ENCODE measurements at places on chromosomes 12 and 14.

DNA sequence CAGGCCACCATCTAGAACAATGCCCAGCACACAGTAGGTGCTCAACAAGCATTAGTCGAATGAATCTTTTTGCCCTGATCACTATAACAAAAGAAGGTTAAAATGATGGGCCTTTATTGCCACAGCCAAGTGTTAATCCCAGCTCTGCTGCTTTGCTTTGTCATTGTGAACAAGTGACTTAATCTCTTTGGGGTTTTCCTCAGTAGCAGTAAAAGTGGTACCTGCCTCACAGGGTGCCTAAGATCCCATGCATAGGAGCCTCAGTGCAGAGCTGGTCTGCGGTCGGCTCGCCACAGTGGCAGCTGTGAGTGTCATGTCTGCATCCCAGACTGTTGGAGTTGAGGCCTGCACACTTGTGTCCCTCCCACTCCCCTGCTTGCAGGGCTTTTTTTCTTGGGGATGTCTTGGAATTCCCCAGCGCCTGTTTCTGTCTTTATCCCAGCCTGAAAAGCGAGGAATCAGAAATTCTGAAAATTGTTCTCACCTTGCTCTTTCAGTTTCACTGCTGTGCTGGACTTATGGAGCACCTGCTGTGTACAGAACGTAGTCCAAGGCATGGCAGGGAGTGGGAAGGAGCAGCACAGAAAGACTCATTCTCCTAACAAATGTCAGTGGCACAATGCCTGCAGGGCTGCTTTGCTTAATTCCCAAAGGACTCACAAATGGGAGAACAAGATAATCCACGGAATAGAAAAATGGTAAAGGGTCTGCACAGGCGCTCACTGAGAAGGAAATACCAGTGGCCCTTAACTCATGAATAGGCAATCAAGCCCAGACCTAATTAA, 90.8 kb downstream of the EML1 start:
- DNase-seq: no peak

DNA sequence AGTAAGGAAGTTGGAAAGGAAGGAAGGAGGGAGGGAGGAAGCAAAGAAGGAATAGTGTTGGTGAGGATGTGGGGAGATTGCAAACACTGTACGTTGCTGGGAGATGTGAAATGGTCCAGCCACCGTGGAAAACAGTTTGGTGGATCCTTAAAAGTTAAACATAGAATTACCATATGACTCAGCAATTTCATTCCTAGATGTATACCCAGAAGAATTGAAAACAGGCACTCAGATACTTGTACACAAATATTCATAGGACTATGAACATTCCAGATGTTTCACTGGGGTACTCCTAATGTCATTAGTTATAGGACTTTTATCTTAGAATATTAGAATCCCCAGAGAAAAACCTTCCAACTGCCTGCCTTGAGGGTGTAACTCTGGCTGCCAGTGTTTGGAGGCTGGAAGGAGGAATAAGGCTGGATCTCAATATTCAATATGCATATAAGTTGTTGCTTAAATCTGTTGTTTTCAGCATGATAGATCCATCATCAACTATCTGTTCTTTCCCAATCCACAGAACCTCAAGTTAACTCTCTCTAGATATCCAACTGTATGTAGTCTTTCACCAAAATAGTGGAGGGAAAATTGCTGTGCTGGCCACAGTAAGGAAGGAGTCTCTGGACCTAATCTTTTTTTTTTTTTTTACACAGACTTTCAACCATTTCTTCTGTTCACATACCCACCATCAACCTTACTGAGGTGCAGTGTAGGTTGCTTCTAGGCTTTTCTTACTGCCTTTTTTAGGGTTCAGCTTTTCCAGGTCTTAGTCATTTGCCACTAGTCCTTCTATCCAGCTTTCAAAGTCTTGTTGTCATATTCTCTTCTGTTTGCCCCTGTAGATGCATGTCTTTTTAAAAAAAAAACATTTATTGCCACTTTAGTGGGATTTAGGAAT, 94.5 kb downstream of the DNAI7 start:
- DNase-seq: peak; percentile 11

GRCh38 chr12:131738196-131738595, 27.3 kb downstream of the SFSWAP start:
- DNase-seq: no peak

GRCh38 chr12:3597526-3598210, 106.7 kb downstream of the PRMT8 start:
- DNase-seq: no peak

DNA sequence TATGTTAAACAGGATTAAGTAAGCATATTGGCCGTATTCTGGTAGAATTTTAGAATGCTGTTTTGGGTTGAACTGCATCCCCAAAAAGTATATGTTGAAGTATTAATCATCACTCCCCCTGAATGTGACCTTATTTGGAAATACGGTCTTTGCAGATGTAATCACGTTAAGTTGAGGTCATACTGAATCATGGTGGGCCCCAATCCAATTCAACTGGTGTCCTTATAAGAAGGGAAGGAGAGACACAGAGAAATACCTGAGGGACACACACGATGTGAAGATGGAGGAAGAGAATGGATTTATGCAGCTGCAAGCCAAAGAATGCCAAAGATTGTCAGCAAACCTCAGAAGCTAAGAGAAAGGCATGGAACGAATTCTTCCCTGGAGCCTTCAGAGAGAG, 268.6 kb downstream of the ITPR2 start:
- DNase-seq: no peak

DNA sequence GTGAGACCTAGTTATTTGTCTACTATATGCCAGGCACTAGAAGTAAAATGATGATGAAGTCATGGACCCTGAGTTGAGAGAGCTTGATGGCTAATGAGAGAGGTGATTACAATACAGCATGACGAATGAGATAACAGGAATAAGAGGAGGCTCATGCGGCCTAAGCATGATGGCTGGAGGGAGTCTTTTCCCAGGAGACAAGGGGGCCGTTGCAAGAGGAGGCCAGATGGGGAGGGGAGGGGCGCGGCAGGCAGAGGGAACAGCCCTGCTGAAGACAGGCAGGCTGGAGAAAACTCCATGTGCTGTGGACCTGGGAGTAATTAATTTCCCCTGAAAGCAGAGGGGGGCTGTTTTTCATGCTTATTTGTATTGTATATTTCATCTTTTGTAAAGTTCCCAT, 144.7 kb upstream of the RFLNA start:
- no peak for DNase-seq

DNA sequence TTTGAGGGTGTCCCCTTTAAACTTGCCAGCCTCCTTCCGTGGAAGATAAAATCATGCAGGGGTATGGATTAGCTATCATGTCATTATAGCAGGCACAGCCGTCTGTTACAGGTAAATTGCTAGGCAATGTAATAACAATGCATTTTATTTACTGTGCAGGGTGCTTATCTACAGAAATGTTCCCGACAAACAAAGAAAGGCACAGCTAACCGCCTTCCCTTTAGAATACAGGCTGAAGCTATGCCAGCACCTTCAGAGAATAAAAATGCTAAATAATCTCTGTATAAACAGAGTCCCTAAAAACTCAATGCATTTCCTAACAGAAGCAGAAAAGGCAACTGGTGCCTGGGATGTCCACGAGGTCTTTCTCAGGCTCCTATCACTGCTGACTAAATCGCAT, 239.2 kb downstream of the SPTSSA start:
- no peak for DNase-seq

- no peak for DNase-seq
Observed at GRCh38 chr12:131829791-131830334, 1.7 kb downstream of the MMP17 start.

- no peak for DNase-seq
Observed at GRCh38 chr12:55061024-55061423, 41.2 kb downstream of the NEUROD4 start.

- DNase-seq: no peak
Observed at GRCh38 chr12:4279198-4279690, 5.7 kb downstream of the CCND2 start.

DNA sequence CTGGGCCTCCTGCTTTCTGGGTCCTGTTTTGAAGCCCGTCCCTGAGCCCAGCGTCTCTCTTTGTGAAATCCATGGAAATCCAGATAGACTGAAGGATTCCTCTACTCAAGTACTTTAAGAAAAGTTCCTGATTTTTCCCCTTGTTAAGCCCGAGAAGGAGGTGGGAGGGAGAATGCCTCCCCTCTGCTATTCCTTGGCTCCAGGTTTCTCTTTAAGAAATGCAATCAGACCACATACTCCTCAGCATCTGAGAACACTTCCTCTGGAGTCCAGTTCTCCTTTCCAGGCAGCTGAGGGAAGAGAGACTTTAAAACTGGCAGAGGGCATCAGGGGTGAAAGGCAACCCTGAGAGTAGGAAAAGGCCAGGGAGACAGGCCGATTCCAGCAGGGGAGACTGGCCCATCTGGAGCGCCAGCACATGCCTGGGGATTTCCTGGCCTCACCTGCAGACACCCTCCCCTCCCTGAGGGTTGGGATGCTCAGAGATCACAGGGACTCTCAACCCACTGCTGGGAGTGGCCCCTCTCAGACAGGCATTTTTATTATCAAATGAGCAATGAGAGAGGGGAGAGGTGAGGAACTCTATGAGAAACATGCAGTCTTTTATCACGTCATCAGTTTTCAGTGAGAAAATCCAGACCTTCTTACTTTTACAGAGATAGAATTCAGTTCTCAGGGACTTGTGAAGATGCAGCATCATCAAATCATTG, 2.0 kb upstream of the EMP1 start:
- peak; percentile 45 for DNase-seq

GRCh38 chr14:53183611-53184010, 30.5 kb upstream of the DDHD1 start:
- no peak for DNase-seq

DNA sequence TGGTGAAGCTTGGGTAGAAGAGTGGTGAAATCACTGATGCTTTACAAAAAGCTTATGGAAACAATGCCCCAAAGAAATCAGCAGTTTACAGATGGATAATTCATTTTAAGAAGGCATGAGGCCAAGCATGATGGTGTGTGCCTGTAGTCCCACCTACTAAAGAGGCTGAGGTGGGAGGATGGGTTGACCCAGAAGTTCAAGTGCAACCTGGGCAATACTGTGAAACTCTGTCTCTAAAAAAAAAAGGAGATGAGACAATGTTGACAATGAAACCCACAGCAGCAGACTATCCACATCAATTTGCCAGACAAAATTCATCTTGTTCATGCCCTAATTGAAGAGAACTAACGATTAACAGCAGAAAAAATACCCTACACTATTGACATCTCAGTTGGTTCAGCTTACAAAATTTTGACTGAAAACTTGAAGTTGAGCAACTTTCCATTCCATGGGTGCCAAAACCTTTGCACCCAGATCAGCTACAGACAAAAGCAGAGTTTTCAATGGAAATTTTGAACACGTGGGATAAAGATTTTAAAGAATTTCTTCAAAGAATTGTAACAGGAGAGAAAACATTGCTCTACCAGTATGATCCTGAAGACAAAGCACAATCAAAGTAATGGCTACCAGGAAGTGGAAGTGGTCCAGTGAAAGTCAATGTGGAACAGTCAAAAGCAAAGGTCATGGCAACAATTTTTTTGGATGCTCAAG, 26.7 kb downstream of the BTG1 start:
- no peak for DNase-seq

GRCh38 chr12:53532021-53532420, 24.7 kb upstream of the NPFF start:
- no peak for DNase-seq

- no peak for DNase-seq
Observed at GRCh38 chr14:65095633-65096205, 6.6 kb downstream of the MAX start.

- DNase-seq: no peak
Observed at GRCh38 chr14:99579120-99579836, 24.7 kb downstream of the CCDC85C start.

DNA sequence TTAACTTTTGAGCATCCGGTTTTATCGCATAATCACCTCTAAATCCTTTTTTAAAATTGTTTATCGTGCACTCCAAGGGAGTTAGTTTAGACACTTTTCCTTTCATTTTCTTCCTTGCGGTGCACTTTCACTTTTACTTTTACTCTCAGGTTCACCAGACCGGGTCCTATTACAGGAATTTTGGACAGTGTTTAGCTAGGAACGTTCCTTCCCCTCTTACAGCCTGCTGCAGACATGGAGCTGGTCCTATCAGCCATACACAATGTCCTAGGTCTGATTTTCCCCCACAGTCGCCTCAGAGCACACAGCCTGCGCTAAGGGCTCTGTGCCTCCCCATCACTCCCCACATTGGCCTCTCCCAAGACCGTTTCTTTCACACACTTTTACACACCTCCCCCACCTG, 103.9 kb downstream of the ALG10 start:
- no peak for DNase-seq

DNA sequence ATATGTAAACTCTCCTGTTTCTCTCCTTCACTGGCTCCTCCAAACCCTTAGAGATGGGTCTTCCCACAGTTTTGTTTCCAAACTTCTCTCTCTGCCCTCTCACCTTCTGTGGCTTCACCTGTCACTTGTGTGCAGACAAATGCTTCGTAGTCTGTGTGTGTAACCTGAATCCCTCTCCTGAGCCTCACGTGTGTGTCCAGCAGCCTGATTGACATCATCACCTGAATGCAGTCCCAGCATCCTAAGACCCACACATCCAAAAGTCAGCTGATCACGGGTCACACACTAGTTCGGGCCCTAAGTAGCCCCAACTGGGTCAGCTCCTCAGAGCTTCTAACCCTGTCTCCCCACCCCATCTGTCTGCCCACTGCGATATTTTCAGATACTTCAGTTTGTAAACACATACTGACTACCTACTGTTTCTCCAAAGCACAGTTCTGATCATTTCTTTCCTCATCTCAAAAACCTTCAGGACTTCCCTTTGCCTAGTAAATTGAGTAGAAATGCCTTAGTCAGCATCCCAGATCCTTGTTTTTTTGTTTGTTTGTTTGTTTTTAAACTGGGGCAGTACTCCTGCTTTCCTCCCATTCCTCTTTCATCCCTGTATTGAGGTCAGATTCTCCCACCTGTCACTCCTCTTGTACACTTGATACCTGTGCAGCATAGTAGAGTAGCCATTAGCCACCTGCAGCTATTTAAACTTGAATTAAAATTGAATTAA, 23.7 kb downstream of the FNTB start:
- no peak for DNase-seq

GRCh38 chr12:53047221-53048032, 2.4 kb upstream of the TNS2 start:
- DNase-seq: peak; percentile 6

All from inflammatory macrophage (primary cell).